ENCODE measurements at places on chromosomes 3 and 15.

- DNase-seq, result no peak
Observed at GRCh38 chr3:21055015-21055414, 696.0 kb downstream of the ZNF385D start.

GRCh38 chr3:169327546-169328356 lies 335.8 kb downstream of the MECOM start:
- no peak for DNase-seq

- DNase-seq, result no peak
Observed at GRCh38 chr15:82739086-82739485, 29.4 kb upstream of the AP3B2 start.

GRCh38 chr3:82561784-82562183 lies 800.3 kb upstream of the GBE1 start:
- DNase-seq, result no peak

- no peak for DNase-seq
Observed at GRCh38 chr15:28931828-28932227, 46.1 kb downstream of the APBA2 start.

GRCh38 chr3:112689385-112689784 lies 48.4 kb upstream of the CCDC80 start:
- DNase-seq, result no peak

DNA sequence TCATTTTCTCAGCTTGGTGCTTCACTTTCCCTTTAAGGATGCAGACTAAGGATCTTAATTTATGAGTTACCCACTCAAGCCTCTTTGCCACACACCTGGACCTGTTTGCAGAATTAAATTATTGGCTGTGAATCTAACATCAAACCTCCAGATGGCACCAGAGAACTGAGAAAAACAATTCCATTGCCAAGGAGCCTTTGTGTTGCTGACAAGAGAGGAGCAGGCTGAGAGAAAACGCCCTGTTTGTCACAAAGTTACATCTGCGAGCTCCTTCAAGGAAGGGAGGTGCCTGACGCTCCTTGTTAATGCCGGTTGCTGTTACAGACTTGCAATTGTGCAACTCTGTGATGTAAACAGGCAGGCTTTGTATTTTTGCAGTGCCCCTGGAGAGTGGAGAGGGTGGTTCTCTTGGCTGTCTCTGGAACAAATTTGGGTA lies 36.3 kb upstream of the TMC3 start:
- peak; percentile 46 for DNase-seq

DNA sequence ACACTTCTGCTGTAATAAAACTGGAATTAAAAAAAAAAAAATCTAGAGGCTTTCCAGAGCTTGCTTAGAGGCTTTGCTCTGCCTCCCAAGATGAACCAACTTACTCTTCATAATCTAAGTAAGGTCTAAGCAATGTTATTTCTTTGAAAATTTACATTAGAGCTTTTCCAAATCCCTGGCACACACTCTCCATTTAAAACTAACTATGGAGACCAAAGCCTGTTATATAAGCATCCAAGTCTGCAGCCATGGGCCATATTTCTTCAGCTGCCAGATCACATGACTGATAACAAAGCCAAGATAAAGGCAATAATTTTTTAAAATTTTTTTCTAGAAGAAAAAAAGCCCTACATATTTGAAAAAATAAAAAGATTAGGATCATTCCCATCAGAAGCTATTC lies 55.0 kb upstream of the ARHGEF3 start:
- no peak for DNase-seq

DNA sequence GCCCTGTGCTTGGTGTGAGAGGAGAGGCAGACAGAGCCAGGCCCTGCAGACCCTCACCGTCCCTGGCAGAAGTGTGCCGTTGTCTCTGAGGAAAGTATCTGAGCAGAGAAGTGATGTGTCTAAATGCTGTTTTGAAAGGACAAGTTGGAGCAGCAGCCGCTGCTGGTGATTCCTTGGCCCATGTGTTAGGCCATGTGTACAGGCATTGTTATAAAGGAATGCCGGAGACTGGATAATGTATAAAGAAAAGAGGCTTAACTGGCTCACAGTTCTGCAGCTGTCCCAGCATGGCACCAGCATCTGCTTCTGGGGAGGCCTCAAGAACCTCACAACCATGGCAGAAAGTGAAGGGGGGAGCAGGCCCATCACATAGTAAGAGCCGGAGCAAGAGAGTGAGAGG lies 334.6 kb upstream of the ATP10A start:
- no peak for DNase-seq

- DNase-seq, result no peak
Observed at GRCh38 chr15:58742022-58742813, 7.3 kb downstream of the ADAM10 start.

GRCh38 chr3:31776016-31776415 lies 205.0 kb downstream of the OSBPL10 start:
- DNase-seq, result peak; percentile 79

DNA sequence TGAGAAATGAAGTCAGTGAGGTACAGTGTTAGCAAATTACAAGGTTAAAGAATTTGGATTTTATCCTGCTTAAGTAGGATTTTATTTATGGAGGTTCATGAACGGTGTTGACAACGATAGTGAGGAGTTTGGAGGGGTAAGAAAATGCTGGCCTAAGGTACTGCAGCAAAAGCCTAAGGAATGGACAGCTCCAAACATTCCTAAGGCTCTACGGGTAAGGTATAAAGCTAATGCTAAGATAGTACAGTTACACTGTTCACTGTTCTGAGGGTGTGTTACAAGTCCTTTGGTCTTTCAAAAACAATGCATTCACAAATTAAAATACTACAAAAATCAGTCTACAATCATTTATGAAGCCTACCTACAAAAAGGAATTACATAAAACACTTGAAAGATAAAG lies 7.3 kb downstream of the MTMR10 start:
- no peak for DNase-seq

DNA sequence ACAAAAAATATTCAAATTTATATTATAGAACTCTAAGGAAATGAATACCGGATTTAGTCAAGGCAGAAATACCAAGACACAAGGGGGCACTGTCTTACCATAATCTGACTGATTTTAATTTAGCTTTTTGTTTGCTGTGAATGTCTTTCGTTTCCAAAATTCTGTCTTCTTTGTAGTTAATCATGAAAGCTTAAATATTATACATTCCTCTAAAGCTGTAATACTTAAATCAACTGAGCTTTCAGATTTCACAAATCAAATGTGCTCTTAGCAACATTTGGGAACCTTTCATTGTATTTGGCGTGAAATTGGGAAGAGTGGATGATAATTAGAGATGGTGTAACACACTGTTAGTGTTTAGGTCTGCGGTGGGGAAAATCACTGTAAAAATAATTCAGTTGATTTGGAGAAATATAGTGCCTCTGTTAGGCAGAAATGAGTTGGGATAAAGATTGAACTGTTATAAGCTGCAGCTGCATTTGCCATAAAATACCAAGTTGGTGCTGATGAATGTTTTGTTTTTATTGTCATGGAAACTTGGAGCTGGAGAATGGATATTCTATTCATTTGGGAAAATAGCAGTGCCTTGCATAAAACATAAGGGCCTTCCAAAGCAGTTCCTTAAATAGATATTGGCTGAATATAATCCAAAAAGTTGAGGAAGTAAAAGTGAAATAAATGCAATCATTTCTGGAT lies 228.2 kb downstream of the TCF12 start:
- DNase-seq, result peak; percentile 45

DNA sequence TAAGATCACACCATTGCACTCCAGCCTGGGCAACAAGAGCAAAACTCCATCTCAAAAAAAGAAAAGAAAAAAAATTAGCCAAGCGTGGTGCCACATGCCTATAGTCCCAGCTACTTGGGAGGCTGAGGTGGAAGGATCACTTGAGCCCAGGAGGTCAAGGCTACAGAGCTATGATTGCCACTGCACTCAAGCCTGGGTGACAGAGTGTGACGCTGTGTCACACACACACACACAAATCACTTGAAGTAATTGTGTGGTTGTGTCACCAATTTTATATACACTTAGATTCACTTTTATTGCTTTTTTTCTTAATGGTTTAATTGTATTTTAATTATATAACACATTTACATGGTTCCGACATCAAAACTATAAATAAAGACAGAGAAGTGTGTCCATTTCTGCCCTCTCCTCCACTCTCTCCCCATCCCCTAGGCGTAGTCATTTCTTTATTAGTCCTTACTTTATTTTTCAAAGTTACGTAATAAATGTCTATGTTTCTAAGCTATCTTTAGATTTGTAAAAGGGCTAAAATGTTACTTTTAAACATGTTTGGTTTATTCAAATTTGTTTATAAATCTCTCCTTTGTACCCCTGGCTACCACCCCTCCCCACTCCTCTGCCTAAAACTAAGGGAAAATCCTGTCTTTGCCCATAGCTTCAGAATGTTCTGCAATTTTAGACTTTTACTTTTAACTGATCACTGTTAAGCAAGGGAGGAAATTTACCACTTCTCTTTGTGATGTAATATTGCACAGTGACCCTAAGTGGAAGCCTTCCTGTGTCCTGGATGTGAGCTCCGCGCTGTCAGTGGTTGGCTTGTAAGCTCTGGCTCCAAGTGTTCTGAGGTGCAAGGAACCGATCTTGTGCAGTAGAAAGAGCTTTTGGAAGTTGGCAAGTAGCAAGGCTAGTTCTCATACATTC lies 10.8 kb upstream of the VILL start:
- DNase-seq, result no peak

GRCh38 chr3:42442640-42443039 lies 32.2 kb upstream of the LYZL4 start:
- no peak for DNase-seq

- DNase-seq, result no peak
Observed at GRCh38 chr3:191543897-191544296, 82.9 kb downstream of the PYDC2 start.

- DNase-seq, result no peak
Observed at GRCh38 chr3:22659651-22660475, 543.3 kb upstream of the UBE2E2 start.

- no peak for DNase-seq
Observed at GRCh38 chr3:11757441-11757875, 89.2 kb downstream of the TAMM41 start.

DNA sequence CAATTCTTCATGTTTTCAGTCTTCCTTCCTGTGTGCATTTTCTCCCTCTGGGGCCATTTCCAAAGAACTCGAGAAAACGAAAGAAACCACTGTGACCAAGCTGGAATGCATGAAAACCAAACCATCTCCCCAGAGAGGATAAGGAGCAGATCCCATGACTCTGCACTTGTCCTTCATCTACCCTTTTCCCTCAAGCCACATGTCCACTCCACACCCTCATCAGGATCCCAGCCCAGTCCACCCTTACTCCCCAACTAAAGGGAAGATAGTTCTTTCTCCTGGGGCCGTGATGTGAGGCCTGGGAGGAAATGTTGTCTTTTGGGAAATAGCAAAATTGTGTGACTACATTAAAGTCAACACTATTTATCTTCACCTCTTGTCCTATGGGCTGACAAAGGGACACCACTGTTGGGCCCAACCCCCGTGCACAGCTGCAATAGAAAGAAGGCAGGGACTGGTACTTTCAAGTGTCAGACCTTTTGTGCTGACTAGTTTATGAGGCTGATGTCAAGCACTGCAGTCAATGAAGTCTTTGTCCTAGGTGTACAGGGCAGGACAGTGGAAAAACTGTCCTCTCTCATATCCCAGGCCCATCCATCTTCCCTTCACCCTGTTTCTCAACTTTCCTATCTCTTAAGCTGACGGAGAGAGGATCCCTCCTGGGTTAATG lies 487.1 kb upstream of the NR2F2 start:
- peak; percentile 18 for DNase-seq

- DNase-seq, result no peak
Observed at GRCh38 chr3:100149130-100149529, 34.8 kb upstream of the FILIP1L start.

GRCh38 chr3:124995460-124995994 lies 60.3 kb downstream of the HEG1 start:
- DNase-seq, result no peak

DNA sequence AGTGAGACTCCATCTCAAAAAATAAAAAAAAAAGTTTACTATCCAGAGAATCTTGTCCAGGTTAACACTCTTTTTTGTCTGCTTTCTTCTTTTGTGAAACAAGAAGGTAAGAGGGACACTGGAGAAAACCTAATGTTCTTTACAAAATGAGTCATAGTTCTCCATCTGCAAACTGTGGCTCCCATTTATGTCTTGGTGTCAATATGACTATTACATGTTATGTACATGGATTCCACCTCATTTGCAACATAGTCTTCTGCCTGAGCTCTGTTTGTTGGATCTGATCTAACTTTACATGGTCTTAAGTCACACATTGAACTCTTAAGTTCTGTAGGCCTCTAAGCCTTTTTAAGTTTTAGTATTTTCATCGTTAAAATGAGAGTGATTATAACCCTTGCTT lies 421.2 kb upstream of the TPRG1 start:
- DNase-seq, result no peak

DNA sequence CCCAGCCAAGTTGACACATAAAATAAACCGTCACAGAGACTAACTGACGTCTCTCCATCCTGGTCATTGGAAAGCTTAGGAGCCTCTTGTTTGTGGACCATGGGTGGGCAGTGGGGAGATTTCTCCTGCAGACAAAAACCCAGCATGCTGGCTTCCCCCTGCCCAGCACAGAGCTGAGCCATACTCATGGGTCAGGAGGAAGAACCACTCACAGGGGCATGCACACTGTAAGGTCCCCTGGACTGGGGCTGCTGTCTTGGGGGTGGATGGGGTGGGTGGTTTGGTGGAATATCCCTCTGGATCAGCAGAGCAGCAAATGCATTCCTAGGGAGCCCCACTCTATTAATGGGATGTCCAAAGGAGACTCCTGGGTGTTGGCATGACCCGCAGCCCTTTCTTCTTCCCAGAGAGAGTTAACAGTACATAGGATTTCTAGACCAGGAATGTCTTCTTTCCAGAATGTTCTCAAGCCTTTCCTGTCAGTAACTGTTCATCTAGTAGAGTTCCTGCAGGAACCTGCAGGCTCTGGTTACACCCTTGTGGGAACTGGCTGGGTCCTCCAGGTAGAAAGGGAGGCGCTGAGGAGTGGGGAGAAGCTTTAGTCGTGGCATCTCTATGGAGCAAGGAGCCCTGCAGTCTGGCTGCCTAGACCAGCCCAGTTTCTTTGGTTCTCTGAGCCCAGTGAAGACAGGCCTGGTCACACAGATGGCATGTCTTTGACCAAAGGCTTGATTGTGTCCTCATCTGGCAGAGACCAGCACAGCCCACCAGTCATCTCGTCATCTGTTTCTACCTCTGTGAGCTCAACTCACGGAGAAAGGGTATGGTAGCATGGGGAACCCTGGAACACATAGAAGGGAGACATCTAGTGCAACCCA lies 73.4 kb upstream of the PRR23C start:
- no peak for DNase-seq

DNA sequence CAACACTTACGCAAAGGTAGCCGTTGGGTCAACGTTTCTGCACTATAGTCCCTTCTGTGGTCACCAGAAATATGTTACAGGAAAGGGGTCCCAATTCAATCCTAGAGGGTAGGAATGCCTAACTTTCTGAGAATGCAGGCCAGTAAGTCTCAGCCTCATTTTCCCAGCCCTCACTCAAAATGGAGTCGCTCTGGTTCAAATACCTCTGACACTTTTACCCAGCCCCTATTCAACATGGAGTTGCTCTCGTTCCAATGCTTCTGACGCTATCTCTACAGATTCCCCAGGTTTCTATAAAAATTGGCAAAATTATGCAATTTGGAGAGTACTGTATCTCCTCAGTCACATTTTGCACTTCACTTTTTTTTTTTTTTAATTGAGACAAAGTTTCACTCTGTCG lies 39.7 kb downstream of the ZNF445 start:
- DNase-seq, result no peak
